ENCODE measurements at places on chromosomes 7 and 10.

- no peak for DNase-seq
Observed at GRCh38 chr10:19491166-19491565, 325.1 kb upstream of the PLXDC2 start.

DNA sequence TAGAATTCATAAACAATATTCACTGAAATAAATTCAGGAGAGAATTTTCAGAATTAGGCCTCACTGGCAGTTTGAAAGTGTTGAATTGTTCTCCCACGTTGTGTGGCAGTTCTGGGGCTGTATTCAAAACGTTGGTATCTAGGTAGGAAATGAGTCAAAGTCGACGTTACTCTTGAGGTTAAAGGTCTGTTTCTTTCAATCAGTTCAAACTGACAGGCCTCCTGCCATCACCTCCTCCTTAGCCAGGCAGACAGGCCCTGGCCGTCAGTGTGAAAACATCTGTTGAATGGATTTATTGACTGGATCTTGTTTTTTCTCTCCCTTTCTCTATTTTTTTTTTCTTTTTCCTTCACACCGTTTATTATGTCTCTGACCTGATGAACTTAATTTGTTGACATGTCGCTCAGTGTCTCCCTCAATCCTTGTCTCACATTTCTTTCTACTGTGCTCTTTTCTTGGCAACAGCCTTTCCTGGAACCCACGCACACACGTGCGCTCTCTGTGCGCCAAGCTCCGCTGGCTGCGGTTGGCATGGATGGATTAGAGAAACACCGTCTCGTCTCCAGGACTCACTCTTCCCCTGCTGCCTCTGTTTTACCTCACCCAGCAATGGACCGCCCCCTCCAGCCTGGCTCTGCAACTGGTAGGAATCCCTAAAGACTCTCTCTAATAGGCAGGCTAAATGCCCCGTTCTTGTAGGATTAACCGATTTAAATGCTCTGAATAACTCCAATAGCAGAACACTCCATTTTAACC lies 231.7 kb downstream of the HDAC9 start:
- no peak for DNase-seq

- DNase-seq: no peak
Observed at GRCh38 chr7:88401009-88401623, 94.4 kb upstream of the STEAP4 start.

GRCh38 chr7:148963583-148964482 lies 64.5 kb downstream of the PDIA4 start:
- DNase-seq: no peak

- DNase-seq: peak; percentile 86
Observed at GRCh38 chr10:75230600-75231038, 5.1 kb downstream of the COMTD1 start.

DNA sequence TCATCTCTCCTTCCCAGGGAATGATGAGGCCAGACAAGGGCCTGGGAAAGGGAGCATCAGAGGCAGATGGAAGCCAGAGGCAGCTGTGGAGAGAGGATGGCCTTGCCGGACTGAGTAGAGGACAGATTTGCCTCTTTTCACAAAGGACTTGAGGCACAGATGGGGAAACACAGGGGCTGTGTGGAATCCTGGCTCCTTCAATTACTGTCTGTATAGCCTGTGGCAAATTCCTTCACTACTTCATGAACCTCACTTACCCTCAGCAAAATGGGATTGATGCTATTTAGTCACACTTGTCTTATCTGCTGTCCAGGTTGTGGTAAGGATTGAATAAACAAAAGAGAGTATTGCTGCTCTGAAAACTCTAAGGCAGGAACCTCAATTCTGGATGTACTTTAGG lies 40.3 kb downstream of the SLC25A28 start:
- DNase-seq: no peak

DNA sequence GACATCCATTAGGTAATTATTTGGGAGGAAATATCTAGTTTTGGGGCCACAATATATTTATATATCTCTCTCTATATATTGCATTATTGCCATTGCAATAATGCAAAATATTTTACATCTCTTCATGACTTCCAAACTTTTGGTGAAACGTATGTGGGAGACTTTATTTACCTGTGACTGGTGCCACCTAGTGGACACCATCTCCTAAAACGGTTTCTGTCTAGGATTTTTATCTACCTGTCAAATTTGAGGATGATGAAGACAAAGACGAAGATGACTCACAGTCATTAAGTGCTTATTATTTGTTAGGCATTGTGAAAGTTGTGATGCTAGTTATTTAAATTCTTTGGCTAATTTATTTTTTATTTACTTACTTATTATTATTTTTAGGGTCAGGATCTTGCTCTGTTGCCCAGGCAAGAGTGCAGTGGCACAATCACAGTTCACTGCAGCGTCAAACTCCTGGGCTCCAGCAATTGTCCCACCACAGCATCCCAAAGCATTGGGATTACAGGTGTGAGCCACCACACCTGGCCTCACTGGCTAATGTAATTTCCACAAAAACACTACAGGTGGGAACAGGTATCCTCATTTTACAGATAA lies 18.7 kb upstream of the CBLL1 start:
- DNase-seq: no peak

DNA sequence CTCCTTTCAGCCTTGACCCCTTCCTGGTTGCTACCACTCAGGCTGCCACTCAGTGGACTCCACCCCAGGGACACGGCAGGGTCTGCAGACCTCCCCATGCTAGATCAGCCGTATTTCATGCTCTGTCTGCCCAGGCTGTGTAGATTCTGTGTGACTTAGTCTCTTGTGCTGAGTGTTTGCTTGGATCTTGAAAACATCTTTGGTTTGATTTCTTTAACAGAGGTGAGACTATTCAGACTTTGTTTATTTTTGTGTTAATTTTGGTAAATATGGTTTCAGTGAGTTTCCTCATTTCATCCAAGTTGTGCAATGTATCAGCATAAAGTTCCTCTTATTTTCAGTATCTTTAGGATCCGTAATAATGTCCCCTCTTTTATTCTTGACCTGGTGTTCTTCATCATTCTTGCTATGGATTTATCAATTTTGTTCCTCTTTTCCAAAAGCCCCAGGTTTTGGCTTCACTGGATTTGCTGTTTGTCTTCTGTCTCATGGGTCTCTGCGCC lies 21.2 kb upstream of the PWWP2B start:
- no peak for DNase-seq

- no peak for DNase-seq
Observed at GRCh38 chr7:116692401-116693308, 20.7 kb downstream of the MET start.

- no peak for DNase-seq
Observed at GRCh38 chr7:110918949-110919548, 171.9 kb upstream of the LRRN3 start.

GRCh38 chr10:64350665-64351064 lies 829.5 kb downstream of the REEP3 start:
- DNase-seq: no peak
